ENCODE measurements at places on chromosomes 13 and 19.

DNA sequence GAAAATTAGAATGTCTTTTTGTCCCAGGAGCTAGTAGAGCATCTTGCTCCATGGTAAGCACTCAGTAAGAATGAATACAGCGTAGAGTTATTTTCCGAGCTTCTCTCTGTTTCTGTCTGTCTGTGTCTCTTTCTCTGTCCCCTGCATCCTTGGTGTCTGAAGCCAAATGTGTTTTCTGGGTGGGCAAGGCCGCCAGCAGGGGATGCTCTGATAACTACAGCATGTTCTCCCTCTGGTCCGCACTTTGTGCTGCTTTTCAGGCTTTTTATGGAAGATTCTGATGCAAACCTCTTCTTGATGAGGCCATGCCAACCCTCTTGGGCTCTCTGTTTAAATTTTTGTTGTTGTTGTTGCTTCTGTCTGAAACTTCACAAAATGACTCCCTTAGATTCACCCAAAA lies 142.8 kb upstream of the UBL3 start:
- DNase-seq, result no peak

DNA sequence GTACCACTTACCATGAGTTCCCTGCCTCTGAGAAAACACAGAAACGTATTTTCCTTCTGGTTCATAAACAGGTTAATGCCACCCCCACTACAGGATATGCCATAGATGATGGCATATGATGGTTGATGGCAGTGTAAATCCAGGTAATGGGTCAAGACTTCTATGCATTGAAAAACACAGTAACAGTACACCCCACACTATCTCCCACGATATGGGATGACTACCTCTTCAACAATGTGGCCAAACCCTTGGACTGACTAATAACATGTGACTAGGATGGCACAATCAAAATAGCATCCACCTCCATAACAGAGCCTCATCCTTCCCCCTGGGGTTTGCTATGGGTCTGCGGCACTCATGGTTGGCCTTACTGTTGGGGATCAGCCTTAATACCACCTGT lies 22.0 kb downstream of the ZNF235 start:
- DNase-seq, result peak; percentile 51

- peak; percentile 55 for DNase-seq
Measured at GRCh38 chr13:80235967-80236302, 105.0 kb downstream of the SPRY2 start.

DNA sequence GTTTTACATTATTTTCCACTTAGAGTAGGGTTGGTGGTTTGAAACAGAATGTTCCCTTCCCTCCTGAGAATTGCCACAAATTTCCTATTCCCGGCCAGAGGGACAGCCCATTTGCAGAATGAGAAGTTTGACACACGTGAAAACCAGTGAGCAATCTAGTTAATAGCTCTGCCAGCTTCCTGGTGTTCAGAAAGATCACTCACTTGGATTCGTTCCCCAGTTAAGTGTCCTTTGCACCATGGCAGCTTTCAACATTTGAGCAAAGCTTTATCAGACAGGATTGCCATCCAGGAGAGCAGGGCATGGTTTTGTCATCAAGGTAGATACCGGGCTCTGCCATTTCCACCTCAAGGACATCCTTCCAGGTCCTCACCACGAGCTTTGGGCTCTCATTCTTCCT lies 28.2 kb downstream of the RASL11A start:
- DNase-seq, result no peak

DNA sequence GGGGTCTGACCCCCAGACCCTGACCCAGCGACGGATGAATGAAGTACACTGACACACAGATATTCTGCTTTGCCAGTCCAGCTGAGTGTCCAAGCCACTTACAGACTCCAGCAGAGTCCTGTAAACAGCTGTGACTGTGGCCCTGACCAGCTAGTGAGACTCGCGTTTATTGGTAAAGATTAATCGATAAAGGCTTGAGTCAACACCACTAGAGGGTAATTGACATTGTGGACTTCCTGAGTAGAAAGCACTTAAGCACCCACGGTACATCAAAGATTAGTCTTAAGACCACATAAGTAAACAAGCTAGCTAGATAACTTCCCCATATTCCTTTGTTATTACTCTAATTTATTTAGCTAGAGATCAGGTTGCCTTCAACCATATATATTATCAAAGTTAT lies 146.0 kb downstream of the OXGR1 start:
- DNase-seq, result no peak

DNA sequence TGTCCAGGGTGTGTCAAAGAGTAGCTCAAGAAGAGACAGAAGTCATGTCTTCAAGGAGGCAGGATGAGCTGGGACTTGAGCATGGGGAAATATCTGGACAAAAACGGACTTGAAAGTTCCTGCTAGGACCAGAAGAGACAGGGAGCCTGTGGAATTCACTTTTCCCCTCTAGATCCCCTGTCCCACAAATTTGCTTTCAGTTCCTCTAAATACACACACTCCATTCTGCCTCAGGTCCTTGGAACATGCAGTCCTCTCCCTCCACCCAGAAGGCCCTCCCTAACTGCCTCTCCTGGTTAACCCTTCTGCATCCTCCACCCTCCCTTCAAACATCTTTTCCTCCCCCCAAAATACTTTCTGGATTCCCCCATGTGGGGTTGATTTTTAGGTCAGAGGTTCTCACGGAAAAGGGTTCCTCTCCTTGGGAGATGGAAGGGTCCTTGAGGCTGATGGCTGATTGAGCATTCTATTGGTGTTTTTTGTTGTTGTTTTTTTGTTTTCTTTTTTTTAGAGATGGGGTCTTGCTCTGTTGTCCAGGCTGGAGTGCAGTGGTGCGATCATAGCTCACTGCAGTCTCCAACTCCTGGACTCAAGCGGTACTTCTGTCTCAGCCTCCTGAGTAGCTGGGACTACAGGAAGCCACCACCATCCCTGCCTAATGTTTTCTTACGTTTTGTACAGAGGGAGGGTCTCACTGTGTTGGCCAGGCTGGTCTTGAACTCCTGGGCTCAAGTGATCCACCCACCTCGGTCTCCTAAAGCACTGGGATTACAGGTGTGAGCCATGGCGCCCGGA lies 6.9 kb upstream of the RETN start:
- DNase-seq, result no peak

DNA sequence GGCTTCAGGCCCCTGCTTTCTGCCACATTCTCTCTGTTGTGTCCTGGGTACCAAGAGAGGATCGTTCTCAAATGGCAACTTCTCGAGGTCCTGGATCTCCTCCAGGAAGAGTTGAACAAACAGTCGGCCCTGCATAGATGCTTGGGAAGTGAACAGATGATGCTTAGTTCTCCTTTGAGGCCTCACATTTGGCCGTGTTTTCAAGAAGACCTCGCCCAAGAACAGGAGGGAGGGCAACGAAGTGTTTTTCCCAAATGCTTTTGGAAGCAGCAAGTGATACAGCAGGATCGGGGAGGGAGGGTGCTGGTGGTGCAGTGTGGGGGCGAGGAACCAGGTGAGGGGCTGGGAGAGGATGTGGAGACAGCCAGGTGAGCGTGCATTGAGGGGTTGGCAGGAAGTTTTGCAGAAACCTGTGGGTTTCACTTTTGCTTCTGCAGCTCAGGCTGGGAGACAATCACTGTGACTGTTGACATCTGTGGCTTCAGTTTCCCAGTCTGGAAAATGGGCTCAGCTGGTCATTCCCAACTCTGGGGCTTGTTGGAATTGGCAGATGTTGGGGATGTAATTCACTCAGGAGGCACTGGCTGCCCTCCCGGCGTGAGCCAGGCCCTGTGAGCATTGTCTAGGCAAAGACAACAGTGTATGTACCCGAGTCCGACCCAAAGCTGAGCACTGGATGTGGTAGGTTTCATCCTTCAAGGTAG lies 21.6 kb downstream of the MAST3 start:
- peak; percentile 45 for DNase-seq

DNA sequence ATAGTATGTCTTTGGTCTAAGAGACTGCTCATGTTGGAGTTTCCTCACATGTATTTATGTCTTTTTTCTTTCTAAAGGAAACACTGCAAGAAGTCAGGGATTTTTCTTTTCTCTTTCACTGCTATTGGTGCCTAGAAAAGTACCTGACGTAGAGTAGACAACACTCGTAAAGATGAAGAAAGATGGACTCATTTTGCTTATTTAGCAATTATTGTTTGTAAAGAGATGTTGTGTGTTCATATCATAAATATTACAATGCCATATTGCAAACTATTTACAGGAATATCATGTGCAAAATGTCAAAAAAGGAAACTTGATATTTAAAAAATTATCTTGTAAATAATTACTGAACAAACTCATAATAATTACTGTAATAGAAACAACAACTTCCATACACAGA lies 2711.5 kb upstream of the PCDH20 start:
- DNase-seq, result no peak

GRCh38 chr19:43563816-43564457 lies 11.4 kb downstream of the XRCC1 start:
- no peak for DNase-seq

- DNase-seq, result peak; percentile 73
Measured at GRCh38 chr19:19171821-19172532, 1.9 kb upstream of the MEF2B start.

GRCh38 chr19:48490981-48491792 lies 20.4 kb downstream of the LMTK3 start:
- DNase-seq, result no peak

GRCh38 chr13:101291646-101292515 lies 124.4 kb downstream of the NALCN start:
- DNase-seq, result peak; percentile 29

- DNase-seq, result no peak
Measured at GRCh38 chr13:76976929-76977328, 15.0 kb upstream of the CLN5 start.

DNA sequence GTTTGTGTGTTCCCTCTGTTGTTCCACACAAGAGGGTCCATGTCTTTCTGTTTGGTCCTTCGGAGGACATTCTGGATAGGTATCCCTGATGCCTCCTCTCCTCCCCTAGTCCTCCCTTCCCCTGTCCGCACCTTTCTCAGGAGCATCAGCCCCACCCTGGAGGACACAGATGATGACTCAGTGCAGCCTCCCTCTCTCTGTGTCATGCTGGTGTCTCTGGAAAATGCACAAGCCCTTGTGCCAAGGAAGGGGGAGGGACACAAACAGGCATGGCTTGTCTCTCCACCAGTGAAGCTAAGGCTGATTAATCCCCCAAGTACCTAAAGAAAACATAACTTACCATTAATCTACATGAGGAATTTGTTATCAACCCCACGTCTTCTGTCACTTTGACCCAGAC lies 16.2 kb upstream of the TNFRSF19 start:
- no peak for DNase-seq

DNA sequence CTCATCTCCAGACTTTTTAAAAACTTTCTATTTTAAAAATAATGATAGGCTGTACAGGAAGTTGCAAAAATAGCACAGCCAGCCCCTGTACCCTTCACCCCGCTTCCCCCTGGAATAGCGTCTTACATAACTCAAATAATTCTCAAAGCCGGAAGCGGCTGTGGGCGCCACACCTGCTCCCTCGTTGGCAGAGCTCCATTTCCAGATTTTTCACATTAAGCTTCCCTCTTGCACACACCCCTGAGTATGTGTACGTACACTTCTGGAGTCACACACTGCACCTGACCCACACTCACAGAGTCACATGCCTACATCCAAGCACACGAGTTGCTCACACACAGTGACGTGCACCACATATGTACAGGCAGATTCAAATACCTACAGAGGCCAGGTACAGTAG lies 24.9 kb upstream of the DPP9 start:
- DNase-seq, result no peak

DNA sequence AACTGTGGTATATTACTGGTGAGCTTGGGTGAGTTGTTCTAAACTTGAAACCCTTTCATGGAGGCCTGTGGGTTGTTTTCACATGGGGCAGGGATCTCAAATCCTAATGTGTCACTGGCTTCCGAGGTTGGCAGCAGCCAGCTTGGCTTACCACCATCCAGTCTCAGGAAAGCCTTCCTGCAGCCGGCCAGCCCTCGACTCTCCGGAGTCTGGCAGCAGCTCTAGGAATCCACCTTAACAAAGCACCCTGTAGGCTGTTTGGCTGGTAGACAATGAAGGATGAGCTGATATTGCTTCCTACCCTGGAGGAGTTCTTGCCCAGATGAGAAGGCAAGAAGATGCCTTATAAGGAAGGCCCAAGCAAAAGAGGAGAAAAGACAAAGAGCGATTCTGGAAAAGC lies 188.3 kb downstream of the KLF12 start:
- no peak for DNase-seq

GRCh38 chr19:31064491-31064890 lies 284.7 kb downstream of the TSHZ3 start:
- DNase-seq, result no peak

DNA sequence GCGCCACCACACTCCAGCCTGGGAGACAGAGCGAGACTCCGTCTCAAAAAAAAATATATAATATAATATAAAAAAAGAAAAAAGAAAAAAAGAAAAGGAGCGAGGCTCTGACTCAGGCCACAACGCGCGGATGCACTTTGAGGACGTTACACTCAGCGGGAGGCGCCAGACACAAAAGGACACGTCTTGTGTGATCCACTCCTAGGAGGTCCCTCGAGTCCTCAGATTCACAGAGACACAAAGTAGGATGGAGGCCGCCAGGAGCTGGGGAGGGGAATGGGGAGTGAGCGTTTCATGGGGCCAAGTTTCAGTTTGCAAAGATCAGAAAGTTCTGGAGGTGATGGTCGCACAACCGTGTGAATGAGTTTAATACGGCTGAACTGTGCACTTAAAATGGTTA lies 8.5 kb upstream of the ABHD17A start:
- no peak for DNase-seq

Data from cardiac fibroblast (primary cell).